ENCODE measurements at places on chromosomes 4 and X.

DNA sequence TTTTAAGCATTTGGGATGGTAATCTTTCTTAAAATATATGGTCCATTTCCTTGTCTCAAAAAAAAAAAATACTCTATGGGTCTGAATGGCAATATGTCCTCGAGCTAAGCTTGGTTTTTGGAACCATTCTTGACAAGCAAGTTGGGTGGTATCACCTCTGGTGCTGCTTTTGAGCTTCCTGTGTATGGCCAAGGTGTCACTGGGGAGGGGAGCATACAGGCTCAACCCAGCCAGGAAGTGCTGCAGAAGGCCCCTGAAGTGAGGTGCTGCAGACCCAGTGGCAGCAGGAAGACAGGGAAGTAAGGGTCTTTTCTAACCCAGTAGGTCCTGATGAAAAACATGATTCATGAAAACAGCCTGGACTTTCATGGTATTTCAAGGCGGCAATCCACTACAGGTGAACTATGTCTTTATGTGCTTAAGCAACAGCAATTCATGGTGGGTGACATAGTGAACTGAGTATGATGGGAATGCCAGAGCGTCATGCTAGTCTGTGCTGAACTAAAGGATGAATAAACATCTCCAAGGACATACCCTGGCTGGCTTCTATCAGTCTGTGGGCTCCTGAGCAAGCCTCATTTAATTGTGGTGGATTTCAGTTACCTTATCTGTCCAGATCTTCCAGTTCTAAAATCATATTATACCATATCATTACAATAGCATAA lies 15.1 kb downstream of the TRAPPC2 start:
- no peak for DNase-seq

GRCh38 chrX:56969559-56969958 lies 25.8 kb downstream of the SPIN3 start:
- no peak for DNase-seq

DNA sequence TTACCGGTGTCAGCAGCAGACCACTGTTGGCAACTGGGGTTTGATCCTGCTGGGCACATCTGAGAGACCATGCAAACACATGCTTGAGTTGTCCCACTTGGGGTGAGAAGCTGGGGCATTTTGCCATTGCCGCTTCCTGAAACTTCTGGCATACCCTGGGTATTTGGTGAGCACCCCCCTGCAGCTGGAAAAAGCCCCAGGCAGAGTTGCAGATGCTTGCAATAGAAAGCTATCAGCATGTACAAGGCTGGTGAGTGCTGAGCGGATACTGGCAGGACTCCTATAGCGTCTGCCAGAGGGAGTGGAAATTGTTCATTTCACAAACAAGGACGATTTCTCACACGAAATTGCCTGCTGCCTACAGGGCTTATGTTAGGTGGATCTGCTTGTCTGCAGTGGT lies 32.3 kb downstream of the SUPT20HL1 start:
- DNase-seq = no peak

GRCh38 chrX:23838953-23839352 lies 56.0 kb downstream of the SAT1 start:
- no peak for DNase-seq

DNA sequence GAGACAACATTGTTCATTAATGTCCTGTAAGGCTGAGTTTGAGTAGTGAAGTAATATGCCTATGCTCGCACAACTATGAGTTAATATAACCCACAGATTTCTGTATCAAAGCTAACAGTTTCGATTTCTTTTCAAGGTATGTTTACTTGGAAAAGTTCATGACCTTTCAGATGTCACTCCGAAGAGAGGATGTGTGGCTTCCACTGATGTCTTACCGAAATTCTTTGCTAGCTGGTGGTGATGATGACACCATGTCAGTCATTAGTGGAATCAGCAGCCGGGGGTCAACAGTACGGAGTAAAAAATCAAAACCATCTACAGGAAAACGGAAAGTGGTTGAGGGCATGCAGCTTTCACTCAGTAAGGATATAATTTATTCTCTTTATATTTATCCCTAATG lies 124.9 kb downstream of the STAG2 start:
- no peak for DNase-seq

GRCh38 chr4:145722561-145722960 lies 42.6 kb downstream of the C4orf51 start:
- no peak for DNase-seq
